ENCODE measurements at places on chromosomes 7 and 10.
A peak's percentile ranks its signal among the peaks of the same experiment; 100 is the strongest.

DNA sequence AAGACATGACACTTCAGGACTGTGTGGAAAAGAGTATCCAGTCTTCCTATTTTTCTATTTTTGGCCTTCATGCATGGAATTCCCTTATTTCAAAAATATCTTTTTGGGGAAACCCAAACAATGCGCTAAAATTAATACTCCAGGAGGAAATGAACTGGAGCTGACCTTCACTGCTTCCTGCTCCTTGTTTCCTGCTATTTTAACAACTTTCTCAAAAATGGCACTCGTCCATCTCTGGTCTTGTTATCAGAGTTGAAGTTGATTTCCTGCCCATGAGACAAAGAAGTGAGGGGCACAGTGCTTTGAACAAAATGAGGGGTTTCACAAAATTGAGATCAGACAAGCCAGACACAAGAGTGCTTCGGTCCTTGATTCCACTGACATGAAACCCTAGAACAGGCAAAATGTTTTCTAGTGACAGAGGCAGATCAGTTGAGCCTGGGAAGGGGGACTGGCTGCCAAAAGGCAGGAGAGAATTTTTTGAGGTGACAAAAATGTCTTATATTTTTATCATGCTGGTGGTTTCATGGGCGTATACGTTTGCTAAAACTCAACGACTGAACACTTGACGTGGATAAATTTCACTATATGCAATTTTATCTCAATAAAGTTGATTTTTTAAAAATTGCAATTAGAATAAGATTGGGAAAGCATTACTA is 193.2 kb downstream of the CREB5 start:
- no peak for DNase-seq

DNA sequence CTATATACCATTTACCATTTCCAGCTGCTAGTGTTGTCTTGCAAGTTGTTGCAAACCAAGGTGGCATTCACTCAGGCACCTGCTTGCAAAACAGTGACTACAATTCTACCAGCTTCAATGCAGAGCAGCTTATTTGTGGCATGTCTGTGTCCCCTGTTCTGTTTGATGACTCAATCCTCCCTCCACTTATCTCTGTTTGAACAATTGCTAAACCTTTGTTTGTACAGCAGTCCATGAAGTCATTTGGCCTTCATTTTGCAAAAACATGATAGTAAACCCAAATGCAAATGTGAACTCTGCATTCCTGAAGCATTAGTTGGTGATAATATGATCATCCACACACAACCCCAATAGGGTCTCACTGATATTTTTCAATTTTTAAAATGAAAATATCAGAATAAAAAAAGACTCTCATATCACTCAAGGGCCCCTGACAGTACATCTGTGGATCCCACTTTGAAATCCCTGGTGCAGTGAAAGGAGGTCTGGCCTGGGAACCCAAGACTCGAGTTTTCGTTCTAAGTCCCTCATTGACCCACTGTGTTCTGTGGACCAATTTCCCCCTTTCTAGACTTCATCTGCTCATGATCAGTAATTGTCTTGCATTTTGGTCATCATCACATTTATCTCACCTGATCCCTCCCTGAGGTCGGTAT is 425.4 kb downstream of the RPS24 start:
- no peak for DNase-seq

DNA sequence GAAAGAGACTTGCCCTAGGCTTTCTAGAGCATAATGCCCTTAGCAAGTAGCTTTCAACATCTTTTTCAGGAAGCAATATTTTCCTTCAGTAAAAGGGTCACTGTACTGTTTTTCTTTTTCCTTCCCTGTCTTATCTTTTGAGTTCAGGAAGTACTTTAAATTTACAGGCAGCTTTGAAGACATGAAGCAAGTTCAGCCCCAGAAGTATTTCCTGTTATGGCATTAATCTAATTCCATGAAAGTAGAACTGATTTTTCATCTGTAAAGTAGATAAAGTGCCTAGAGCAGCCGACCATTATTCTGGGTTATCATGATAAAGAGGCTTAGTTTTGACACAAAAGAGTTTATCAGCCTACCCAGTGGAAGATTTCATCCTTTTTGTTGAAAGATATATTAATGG is 288.2 kb downstream of the ADK start:
- DNase-seq = no peak

DNA sequence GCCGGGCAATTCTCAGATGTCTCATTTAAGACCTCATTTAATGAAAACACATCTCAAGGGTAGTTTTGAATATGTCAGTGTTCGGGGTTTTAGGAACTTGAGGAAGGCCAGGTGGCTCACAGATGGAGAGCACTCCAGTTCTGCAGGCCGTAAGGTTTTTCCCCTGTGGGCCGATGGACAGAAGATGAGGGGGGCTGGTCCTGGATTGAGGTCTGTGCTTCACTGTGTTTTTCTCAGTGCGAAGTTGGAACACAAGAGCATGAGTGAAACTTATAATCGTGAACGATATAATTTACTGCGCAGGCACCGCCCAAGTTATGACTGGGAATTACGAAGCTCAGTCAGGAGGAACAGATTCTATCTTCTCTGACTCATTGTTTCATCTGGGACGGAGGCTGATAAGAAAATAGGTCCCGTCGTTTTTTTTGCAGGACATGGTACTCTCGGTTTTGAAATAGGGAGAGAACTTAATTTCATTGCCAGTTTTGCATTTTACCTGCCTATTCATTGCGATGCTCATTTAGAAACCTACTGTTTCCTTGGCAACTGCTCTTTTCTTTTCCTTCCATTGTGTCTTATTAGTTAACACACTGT is 591.0 kb upstream of the PFKP start:
- no peak for DNase-seq

DNA sequence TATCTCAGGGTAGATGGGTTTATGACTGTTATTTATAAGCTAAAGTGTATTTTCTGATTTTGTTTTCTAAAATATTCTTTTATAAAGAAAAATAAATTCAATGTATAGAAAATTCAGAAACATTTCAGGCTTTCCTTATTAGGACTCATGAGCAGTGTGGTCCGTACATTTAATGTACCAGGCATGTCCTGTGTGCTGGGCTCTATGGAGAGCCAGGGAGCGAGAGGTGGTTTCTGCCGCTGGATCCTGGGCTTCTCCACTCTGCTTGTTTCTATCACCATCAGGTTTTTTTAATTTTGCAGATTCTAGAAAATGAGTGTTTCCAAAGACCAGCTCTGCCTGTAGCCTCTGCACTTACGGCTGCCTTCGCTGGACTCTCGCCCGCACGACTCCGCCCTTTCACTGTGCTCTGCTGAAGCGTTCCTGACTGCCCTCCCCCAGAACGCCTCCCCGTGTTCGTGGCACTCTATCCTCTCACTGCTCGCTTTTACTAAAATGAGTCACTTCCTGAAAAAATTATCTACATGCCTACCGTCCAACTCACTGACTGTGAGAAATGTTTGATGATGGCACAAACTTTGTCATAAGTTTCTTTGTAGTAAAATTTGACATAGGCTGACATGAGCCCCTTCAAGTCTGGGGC is 188.5 kb downstream of the ZMYND11 start:
- DNase-seq = peak; percentile 17

DNA sequence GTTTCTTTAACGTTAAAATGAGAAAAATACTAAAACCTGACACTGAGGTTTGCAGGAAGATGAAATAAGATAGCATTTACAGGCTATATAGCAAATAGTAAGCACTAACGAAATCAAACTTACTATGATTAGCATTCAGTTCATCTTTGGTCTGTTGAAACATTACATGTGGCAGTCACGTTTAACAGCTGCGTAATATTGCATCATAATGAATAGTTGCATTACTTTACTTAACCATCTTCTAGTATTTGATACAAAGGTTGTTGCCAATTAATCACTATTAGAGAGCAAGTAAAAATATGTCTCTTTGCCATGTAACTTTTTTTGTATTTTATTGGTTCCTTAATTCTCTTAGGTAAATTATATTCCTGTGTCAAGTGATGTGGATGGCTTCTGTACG is 131.8 kb upstream of the GHITM start:
- no peak for DNase-seq

DNA sequence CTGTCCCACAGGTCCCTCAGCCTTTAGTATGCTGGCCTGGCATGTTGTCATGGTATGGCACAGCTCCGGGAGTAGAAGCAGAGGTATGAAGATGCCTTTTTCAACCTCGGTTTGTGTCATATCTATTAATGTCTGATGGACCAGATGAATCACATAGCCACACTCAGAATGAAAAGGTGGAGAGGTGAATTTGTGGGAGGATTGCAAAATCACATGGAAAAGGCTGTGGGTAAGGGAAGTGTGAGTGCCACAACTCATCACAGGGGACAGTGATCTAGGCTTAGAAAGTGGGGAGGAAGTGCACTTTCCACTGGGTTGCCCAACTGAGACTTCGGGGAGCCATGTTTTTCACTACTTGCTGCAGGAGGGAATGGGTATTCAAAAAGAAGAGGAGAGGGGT is 190.7 kb downstream of the WDR11 start:
- DNase-seq = no peak

GRCh38 chr10:3745521-3745920 is 39.5 kb downstream of the KLF6 start:
- DNase-seq = no peak

- no peak for DNase-seq
Observed at GRCh38 chr10:28179006-28179742, 123.7 kb downstream of the MPP7 start.

DNA sequence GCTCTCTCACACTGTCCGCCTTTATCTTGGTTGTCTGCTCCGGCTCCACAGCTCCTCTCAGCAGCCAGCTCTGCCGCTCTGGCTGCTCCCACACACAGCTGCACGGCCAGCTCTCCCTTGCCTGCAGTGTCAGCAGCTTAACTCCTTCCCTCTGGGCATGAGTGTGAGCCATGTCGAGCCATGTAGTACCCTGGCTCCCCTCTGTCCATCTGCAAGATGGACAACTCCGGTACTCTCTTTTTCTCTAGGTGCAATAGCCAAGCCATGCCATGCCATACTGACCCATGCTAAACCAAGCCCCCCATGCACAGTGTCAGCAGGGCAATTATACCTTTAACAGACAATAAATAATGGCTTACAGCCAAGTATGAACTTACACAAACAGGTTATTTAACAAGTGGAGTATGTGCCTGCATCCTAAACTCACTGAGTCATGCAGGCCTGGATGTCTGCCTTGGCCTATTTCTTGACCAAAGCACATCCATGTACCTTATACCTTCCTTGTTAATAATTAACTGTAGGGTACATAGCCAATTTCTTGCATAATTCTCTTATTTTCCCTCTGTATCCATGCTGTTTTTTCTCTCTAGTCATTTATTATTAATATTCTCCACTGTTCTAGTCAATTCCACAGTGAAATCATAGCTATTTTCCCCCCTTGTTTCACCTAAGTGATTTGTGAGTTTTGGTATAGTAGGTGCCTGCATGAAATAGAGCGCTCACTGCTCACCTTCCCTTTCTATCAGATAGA is 170.9 kb downstream of the CDK14 start:
- no peak for DNase-seq

DNA sequence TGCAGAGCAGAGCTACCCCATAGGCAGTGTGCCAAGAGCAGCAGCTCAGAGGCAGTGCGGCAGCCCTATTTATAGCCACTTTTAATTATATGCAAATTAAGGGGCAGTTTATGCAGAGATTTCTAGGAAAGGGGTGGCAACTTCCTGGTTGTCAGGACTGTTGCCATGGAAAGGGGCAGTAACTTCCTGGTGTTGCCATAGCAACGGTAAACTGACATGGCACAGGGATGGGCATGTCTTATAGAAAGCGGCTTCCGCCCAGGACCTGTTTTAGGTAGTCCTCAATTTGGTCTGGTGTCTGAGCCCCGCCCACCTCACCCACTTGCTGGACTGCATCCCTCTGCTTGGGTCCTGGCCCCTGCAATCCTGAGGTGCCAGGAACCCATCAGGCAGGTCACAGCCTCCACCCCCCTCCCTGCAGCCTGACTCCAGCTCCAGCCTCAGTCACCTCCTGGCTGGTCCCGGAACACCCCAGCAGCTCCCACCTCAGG is 115.8 kb downstream of the TMEM130 start:
- no peak for DNase-seq

GRCh38 chr7:6409944-6410693 is 37.6 kb downstream of the DAGLB start:
- DNase-seq = no peak

DNA sequence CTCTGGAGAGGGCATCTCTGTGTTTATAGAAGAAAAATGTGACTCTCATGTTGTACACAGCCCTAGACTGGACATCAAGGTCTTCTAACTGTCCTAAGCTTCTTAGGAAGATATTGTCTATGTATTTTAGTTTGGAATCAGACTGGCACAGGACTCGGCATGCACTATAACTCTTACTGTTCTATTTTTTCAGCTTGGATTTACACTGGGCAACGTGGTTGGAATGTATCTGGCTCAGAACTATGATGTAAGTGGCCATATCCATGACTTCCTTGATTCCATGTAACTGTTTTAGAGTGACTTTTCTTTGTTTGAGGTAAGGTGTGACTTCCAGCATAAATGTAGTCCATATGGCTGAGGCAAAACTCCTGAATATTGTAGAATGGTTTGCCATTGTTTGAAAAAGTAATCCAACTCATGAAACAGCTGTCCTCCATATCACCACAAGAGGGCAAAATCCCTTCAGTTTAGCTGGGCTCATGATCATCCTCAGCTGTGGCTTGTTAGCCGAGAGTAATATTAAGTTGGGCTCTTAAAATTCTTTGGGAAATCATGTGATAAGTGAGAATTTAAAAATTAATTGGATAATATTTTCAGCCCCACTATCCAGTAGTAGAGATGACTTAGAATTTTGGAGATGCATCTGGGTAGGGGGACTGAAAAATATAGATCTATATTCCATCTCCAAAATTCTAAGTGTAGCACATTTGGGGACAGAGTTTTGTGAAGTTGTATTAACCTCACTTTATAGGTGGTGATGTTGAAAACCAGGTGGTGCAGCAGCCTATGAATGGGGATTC is 10.4 kb downstream of the STMP1 start:
- DNase-seq = no peak

GRCh38 chr7:135121868-135122267 is 26.0 kb upstream of the TMEM140 start:
- DNase-seq = no peak

All from activated gamma-delta T cell treated with anti-CD3 and anti-CD28 coated beads, Interleukin-2, amount 50 U/mL, for 16 hours (primary cell).